H9 (cell line): ENCODE measurements at places on chromosomes 2 and 18.

DNA sequence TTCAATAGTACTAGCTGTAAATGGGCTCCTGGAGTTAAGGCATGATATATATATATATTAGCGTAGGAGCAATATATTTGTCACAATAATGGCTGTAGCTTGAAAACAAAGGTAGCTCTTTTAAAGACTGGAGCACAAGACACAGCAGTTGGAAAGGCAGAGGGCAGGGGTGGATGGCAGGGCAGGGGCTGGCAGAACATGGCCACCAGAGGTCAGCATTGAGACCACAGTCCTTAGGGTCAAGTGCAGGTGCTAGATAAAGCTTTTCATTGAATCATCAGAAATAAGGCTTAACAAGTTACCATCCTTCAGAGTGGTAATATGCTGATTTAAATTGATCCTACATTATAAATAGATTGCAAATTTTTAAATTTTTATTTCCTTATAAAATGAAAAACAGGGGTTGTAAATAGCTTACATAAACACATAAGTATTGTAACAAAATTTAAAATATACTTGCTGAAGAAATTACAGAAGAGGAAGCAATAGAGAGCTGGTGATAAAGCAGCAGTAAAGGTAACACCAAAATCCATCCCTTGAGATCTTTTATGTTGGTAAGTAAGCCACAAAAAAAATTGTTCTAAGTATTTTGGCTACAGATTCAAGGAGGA lies 161.2 kb upstream of the PIEZO2 start:
- peak; percentile 71 for DNase-seq

DNA sequence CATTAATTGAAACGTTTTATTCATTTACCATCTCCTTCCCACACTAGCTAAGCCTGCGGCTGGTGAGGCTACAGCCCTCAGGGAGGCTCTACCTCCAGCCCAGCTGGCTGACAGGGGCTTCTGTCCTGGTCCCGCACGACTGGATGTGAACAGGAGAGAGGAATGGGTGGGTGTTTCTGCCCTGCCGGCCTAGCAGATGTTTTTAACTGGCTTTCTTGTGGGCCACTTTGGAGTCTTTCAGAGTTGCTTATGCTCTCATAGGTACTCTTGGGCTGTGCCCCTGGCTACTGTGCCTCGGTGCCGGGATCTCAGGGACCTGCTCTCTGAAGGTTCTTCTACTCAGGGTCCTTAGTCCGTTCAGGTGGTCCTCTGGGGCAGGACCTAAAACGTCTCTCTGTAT lies 184.3 kb upstream of the TWIST2 start:
- DNase-seq = no peak

GRCh38 chr2:184564092-184564491 lies 34.2 kb upstream of the ZNF804A start:
- no peak for DNase-seq

- no peak for DNase-seq
These were observed 1094.9 kb downstream of the LRP1B start for GRCh38 chr2:141035846-141036420.

DNA sequence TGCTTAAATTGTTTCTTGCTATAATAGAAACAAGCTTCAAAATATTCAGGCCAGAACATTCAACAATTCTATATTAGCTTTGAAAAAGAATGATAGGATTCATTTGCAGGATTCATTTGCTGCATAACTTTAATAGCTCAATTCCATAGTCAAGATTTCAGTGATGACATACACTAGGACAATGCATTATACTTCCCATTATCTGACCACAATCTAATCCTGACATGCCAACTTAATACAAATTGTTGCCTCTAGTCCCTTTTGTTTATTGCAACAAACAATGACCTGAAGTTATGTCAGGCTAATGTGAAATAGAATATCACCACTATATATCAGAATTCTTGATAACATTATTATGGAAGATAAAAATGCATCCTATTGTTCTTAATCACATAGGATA lies 169.4 kb downstream of the DNAH7 start:
- no peak for DNase-seq

DNA sequence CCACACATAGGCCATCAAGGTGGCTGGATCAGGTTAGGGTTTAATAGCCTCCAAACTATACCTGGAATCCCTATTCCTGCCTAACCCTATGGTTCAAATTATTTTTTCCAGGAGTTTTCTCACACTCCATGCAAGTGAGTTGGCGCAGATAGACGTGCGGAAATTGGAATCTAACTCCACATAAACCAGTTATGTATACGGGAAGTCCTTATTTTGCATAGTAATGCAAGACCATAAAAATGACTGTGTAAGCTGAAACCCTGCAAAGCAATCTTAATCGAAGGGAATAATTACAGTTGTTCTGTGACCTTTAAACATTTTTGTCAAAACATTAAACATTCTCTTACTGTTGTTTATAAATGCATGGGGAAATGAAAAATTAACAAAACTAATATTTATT lies 200.1 kb upstream of the SIX2 start:
- no peak for DNase-seq

DNA sequence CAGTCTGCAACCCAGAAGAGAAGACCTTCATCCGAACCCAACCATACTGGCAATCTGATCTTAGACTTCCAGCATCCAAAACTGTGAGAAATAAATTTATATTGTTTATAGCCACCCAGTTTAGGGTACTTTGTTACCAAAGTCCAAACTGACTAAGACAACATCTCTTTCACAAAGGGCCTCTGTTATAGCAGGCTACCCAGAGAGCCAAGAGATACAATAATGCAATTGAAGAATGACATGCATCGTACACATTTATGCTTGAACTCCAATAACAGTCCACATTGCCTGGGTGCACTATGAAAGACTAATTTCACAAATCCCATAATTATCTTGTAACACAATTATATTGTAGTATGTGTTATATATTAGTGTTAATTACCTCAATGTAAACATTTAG lies 39.1 kb upstream of the ANKRD44 start:
- no peak for DNase-seq

- DNase-seq = no peak
These were observed 3.0 kb downstream of the MBD5 start for GRCh38 chr2:148023861-148024260.
